ENCODE measurements at places on chromosomes 6 and 20.

GRCh38 chr6:89566930-89567629 lies 71.5 kb downstream of the LYRM2 start:
- DNase-seq: no peak

DNA sequence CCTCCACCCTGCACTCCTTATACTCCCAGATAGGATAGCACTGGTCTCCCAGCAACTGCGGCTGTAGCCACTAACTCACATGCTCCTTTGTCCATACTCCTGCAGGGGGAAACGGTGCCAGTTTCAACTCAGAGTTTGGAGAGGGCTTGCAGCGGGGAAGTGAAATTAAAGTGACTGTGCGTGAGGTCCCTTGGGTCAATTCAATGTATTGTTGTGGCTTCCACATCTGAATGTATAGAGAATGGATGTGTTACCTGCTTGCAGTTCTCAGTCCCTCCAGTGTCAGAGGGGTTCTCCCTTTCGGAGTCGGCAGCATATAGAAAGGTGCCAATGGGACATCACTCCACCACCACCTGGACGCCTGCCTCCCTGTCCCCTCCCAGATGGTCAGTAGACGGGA lies 93.6 kb upstream of the CNKSR3 start:
- no peak for DNase-seq

DNA sequence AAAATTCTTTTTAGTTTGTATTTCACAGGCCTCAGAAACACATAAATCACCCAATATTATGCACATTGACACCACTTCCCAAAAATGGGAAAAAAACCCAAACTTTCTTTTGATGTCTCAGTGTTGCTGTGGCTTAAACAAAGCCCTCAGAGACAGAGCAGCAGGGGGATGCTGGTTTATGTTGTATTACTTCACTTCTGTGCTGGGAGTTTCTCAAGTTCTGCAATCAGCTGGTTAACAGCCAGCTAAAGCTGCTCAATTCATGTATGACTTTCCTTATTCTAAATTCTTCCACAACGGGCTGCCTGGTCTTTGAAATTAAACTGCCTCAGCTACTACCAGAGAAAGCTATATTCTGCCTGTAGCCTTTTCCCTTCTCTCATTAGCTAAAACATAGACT lies 5.6 kb downstream of the FILIP1 start:
- no peak for DNase-seq

DNA sequence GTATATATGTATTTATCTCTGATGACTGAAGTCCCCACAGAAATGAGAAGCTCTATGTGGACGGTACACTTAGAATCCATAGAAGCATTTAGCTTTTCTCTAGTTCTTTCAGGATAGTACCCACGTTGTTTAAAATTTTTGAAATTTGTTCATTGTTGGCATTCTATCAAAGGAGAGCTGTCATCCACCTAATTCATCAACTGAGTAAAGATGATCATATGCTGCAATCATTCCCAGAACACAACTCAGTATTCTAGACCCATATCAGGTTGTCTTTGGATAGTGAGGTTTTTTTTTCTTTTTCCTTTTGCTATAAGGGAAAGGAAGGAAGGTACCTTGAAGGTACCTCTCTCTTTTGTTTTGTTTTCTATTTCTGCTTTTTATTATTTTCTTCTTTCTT lies 9.3 kb downstream of the SERAC1 start:
- no peak for DNase-seq

GRCh38 chr6:10300071-10300470 lies 114.8 kb downstream of the TFAP2A start:
- DNase-seq: no peak

- DNase-seq: no peak
Observed at GRCh38 chr6:113873043-113873667, 16.0 kb downstream of the MARCKS start.

DNA sequence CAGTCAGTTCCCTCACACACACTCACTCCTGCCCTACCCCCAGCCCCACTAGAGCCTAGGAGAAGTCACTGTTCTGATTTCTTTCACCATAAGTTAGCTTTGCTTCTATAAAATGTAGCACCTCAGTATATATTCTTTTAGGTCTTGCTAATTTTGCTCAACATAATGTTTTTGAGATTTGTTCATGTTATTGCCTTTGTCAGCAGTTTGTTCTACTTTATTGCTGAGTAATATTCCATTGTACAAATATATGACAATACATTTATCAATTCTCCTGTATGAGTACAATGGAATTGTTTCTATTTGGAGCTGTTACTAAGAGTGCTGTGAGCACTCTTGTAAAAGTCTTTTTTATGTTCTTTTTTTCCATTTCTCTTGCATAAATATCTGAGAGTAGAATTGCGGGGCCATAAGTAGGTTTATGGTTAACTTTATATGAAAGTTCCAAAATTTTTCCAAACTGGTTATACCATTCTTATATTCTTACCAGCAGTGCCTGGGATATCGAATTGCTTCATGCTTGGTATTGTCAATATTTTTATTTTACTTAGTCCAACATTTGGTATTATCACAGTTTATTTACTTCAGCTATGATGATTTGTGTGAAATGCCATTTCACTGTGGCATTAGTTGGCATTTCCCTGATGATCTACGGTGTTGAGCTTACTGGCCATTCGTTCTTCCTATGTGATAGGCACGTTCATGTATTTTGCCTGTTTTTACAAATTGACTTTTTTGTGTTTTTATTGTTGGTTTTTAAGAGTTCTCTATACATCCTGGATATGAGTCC lies 25.3 kb downstream of the EDN1 start:
- DNase-seq: no peak

DNA sequence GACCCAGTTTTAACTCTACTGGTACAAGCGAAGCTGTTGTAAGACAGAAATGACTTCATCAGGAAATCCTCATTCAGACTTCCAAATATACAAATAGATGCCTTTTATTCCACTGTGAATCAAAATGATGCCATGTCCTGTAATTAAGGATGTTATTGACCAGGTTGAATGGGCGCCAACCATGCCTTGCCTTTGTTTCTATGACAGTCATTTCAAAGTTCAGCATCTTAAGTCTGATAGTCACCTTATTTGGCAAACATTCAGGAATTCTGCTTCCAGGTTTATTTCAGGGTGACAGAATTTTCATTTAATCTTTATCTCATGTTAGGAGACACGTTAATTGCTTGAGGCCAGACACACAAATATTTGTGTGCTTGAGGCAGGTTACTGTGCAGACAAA lies 592.8 kb upstream of the JAG1 start:
- DNase-seq: no peak

DNA sequence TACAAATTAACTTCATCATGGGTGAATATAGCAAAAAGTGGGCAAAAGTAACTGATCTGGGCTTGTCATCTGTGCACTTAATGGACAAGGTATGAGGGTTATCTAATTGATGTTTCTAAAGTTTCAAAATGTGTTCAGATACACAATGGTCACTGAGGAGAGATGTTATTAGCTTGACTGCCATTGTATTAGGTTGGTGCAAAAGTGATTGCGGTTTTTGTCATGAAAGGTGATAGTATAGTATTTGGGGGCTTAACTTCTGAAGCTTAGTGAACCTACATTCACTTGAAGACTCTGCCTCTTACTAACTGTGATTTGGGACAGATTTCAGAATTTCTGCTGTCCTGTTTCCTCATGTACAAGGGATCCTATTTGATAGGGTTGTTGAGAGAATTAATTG lies 159.6 kb downstream of the UST start:
- DNase-seq: no peak

GRCh38 chr6:37485291-37485702 lies 14.4 kb downstream of the CCDC167 start:
- peak; percentile 46 for DNase-seq

DNA sequence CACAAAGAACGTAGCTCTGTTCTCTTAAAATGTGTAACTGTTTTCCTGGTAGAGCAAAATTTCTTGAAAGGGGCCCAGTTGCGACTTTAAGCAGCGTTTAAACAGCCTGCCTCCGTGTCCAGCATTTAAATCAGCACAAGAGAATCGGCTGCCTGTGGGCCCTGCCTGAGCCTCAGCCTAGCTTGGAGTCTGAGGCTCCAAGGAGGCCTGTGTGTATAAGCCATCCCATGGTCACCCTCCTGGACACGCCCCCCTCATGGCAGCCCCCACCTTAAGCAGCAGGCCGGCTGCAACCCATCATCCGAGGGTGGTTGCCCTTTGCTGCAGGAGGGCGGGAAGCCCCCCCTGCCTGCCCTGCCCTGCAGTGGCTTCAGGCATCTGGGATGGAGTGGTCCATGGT lies 18.9 kb downstream of the SDCBP2 start:
- no peak for DNase-seq

- no peak for DNase-seq
Observed at GRCh38 chr20:47574616-47575364, 73.1 kb downstream of the NCOA3 start.

- no peak for DNase-seq
Observed at GRCh38 chr6:144086959-144087358, 8.4 kb downstream of the SF3B5 start.

- no peak for DNase-seq
Observed at GRCh38 chr6:119276211-119276610, 73.3 kb downstream of the MAN1A1 start.

DNA sequence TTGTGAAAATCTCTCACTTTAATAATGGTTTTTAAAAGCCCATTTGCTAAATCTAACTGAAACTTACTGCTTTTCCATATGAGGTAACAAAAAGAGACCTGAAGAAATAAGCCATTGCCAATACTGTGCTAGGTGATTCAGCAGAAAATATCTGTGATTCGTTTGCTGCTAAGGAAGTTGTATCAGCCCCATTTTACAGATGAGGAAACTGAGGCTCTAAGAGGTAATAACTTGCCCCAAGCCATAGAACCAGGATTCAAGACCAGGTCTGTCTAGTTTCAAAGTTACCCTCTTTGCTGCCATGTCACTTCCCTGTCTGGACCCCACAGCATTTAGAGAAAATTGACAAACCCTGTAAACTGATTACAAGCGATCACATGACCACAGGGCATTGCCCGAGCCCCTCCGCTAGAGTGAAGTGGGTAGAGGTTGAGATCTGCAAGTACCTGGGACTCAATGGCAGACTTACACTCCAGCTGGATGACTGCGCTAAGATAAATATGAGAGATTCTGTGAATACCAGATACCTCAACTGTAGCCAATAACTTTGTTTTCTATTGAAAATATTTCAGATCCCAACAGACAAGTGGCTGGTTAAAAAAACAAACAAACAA lies 69.3 kb downstream of the TNFRSF21 start:
- DNase-seq: no peak

- no peak for DNase-seq
Observed at GRCh38 chr6:42845327-42845694, 34.1 kb upstream of the RPL7L1 start.

GRCh38 chr6:40287296-40287850 lies 299.8 kb downstream of the LRFN2 start:
- DNase-seq: no peak

DNA sequence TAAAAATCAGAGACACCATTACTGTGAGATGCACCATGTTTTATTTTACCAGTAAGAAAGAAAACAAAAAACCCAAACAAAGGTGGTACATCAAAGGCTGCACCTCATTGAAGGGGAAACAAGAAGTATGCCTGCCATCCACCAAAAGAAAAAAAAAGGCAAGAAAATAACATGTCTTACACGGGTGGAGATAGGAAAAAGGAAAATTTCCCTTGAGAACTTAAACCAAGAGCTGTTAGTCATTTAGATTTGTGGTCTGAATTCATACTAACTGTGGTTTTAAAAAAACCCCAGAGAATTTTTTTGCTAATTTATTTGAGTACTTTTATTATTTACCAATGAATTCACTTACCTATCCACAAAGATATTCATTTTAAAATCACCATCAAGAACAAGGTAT lies 144.0 kb downstream of the LRRC1 start:
- DNase-seq: no peak

DNA sequence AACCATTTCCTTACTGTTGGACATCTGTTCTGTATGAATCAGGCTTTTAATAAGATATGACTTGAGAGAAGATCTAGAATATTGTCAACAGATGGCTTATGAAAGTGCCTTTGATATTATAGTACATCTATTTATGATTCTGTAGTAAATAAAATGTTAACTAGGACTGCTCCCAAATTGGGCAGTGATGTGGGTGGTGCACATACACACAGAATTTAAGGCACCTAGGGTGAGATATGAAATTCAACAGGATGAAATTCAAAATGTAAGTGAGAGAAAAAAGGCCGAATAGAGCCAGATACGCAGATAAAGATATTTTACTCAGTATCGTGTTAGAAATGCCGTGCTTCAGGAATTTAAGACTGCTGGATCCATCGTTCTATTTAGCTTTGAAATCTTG lies 26.3 kb downstream of the FAM50B start:
- DNase-seq: no peak

- no peak for DNase-seq
Observed at GRCh38 chr6:85163156-85164080, 286.5 kb upstream of the NT5E start.

- no peak for DNase-seq
Observed at GRCh38 chr6:71544906-71545305, 256.3 kb downstream of the OGFRL1 start.

- no peak for DNase-seq
Observed at GRCh38 chr20:17609811-17610377, 40.0 kb downstream of the DSTN start.

- DNase-seq: no peak
Observed at GRCh38 chr6:98324446-98324845, 509.9 kb upstream of the POU3F2 start.

DNA sequence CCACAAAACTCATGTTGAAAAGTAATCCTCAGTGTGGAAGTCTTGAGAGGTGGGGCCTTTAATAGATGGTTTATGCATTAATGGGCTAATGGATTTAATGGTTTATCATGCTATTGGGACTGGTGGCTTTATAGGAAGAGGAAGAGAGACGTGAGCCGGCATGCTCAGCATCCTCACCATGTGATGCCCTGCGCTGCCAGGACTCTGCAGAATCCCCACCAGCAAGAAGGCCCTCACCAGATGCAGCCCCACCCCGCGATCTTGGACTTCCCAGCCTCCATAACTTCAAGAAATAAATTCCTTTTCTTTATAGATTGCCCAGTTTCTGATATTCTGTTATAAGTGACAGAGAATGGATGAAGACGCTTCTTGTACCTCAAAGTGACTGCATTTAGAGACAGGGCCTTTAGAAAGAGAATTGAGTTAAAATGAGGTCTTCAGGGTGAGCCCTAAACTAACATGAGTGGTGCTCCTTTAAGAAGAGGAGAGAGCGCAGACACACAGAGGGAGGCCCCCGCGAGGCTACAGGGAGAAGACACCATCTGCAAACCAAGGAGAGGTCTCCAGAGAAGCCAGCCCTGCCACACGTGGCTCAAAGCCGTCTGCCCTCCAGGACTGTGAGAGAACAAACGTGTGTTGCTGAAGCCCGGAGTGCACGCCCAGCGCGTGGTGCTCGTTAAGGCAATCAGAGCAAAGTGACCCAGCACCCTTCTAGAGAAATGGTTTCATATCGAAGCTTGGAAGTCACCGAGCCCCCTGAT lies 56.9 kb downstream of the IRF4 start:
- DNase-seq: no peak
